ENCODE measurements at places on chromosomes 5 and 9. TPM values are rescaled to one million over a fixed set of nuclear protein-coding genes. Genes with fewer than 3 reads are reported as not detected.

- DNase-seq, result no peak
- no peaks in the 10 kb centered on the region for H3K27me3 ChIP-seq
- H3K4me1 ChIP-seq, result peaks cover 29% of the 10 kb centered on the region
- H3K4me3 ChIP-seq, result no peak overlapping the region
Measured at GRCh38 chr9:33172256-33173238, 5.4 kb upstream of the B4GALT1 start.

SLCO6A1 gene
- not detected for total RNA-seq

ADAM19 gene
- total RNA-seq, result 14.4 TPM

KIF4B gene
- total RNA-seq, result 0.05 TPM
